ENCODE measurements at places on chromosomes 4 and X. TPM values are rescaled to one million over a fixed set of nuclear protein-coding genes. Genes with fewer than 3 reads are reported as not detected.

Gene ATOH1
- total RNA-seq = not detected

GRCh38 chr4:30792601-30793000 is 72.4 kb downstream of the PCDH7 start:
- no peak for DNase-seq

GRCh38 chr4:14827111-14827510 is 175.2 kb upstream of the CPEB2 start:
- no peak for DNase-seq

Gene SLC10A4
- not detected for total RNA-seq

- DNase-seq = no peak
Observed at GRCh38 chr4:107006218-107006617, 29.9 kb downstream of the DKK2 start.

DNA sequence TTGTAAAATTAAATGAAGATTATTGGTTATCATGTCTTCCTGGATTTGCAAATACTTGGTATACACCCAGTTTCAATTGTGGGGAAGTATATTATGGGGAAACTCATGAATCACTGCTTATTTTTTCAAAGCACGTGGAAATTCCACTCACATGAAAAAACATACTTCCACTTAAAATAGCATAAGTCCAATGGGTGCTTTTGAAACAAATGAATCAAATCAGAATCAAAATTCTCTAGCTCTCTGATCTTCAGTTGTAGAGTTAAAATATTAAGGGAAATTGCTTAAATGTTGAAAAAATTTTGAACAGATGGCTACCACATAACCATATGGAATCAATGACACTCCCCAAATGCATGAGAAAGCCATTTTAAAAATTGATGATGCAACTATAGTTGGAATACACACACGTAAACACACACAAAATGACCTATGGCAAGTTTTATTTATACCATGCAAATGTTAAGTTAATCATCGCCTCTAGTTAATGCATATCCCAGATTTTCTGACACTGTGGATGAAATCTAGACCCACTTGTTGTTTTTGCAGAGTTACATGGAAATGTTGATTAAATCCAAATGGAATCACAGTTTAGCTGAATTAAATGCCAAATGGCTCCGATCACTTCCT is 93.2 kb downstream of the ARSF start:
- DNase-seq = no peak

Gene FMR1NB
- total RNA-seq = not detected

DNA sequence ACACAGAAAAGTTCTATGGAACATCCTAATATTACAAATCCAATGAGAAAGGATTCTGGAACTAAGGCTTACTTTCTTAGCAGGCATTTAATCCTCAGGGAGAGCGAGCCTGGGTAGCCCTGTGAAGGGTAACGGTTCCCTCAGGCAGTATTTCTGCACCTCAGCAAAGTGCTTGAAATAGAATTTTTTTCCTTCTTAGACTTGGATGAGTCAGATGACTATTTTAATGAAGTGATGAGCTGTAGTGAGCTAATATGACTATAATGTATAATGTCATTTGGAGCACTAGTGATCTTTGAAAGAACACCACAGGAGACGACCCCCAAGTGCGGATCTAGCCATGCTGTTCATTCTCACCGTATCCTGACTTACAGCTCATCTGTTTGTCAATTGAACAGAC is 493.0 kb upstream of the FAM241A start:
- DNase-seq = no peak

GRCh38 chrX:1453395-1453783 is 680 bp upstream of the ASMTL start:
- peak; percentile 84 for DNase-seq

DNA sequence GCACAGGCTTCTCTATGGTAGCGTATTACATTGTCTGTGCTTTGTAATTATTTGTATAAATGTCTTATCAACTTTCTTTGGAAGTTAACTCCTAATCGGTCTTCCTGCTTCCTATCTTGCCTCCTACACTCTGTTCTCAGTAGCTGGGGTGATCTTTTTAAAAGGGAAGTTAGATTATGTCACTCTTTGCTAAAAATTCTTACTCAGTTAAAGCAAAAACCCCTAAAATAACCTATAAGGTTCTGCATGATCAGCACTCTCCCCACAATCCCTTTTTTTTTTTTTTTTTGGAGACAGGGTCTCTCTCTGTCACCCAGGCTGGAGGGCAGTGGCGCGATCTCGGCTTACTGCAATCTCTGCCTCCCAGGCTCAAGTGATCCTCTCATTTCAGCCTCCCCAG is 2.6 kb upstream of the PRPS1 start:
- DNase-seq = no peak

GRCh38 chr4:154583677-154584076 is 6.9 kb downstream of the FGA start:
- DNase-seq = no peak

DNA sequence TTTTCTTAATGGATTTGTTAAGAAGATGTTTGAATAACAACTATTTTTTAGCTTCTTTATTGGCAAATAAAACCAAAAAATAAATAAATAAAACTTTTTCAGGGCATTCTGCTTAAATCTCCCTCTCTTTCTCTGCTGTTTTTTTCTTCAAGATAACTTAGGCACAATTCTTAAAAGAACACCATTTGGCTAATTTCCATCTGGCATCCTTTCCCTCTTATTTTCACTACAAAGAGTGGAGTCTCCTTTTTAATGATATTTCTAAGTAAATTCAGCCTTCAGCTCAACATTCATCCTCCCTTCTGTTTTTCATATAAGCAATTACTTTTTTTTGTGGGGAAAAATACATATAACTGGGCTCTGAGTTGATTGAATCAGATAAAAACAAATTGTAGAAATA is 88.1 kb downstream of the PCDH7 start:
- DNase-seq = no peak

Gene ARMCX1
- total RNA-seq = 2.1 TPM

DNA sequence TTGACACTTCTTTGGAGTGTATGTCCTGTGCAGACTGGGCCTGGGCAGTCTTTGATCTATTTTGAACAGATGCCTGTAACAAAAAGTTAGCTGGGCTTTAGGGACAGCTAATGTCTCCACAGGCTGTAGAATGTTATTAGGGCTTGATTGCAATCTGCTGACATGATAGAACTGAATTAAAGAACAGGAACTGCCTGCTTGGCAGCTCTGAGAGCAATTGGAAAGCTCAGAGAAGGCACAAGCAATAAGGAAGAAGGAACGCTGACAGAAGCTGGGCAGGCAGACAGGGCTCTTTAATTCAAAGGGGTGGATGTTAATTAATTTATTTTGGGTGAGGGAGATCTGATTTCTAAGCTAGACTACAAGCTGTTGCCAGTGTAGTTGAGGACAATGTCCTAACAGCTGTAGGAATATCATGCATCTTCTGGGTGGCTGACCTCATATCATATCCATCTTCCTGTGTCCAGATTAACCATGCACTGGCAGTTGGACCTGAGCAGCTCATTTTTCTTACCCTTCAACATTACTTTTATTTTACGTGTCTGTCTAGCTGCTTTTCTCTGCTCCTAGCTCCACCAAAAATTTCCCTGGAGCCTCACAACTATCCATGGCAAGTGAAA is 20.7 kb upstream of the GRXCR1 start:
- no peak for DNase-seq

GRCh38 chr4:92307181-92307580 is 3.4 kb downstream of the GRID2 start:
- no peak for DNase-seq

- DNase-seq = no peak
Observed at GRCh38 chr4:122749704-122750454, 17.4 kb downstream of the BBS12 start.

Gene MAOA
- total RNA-seq = 22.5 TPM

Gene ZGRF1
- 22.9 TPM for total RNA-seq

DNA sequence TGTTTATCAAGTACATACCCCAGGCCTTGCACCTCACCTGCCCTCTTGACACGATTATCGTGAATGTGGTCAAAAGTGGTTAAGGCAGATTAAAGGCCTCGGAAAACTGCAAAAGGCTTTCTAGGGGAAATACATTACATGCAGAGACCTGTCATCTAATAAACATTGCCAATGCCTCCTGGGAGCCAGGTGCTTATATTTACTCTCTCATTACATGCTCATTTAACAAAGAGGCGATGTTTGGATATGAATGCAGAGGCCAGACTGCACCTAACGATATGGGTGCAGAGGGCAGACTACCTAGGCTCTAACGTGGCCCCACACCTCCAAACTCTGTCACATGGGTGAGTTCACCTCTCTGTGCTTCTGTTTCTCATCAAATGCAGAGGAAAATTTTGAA is 14.5 kb downstream of the CRMP1 start:
- DNase-seq = no peak

GRCh38 chr4:99817309-99817890 is 773 bp downstream of the DAPP1 start:
- no peak for DNase-seq

DNA sequence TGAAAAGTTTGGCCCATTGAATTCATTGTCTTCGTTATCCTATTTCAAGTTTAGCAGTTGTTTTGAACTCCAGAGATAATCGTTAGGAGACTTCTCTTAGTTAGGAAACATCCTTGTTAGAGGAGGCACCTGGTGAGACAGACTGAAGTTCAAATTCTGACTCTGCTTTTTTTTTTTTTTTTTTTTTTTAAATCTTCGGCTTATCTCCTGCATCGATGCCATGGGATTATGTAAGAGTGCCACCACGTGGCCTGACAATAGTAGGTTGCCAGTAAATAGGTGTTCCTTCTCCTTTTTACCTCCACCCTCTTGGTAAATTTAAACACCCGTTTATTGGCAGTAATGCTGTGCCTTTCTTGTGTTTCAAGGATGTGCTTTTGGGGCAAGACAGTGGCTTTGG is 149.3 kb downstream of the SOWAHB start:
- DNase-seq = no peak

Gene CD40LG
- total RNA-seq = 9.2 TPM

- no peak for DNase-seq
Observed at GRCh38 chr4:184845367-184846021, 19.7 kb upstream of the ACSL1 start.

DNA sequence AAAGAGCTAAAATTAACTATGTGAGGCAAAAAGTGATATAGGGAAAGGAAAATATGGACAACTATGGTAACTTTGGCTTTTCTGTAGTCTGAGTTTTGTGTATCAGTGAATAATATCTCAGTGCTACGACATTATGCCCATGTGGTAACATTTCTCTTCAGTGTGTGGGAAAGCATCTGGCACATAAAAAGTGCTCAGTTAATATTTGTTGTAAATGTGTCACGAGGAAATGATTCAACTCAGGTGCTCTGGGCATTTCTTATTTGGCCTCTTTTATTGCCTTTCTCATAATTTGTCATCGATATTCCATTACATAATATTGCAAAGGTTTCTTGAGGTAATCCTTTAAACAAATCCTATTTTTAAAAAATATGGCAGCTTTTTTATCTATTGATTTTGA is 17.6 kb downstream of the OFD1 start:
- DNase-seq = no peak

DNA sequence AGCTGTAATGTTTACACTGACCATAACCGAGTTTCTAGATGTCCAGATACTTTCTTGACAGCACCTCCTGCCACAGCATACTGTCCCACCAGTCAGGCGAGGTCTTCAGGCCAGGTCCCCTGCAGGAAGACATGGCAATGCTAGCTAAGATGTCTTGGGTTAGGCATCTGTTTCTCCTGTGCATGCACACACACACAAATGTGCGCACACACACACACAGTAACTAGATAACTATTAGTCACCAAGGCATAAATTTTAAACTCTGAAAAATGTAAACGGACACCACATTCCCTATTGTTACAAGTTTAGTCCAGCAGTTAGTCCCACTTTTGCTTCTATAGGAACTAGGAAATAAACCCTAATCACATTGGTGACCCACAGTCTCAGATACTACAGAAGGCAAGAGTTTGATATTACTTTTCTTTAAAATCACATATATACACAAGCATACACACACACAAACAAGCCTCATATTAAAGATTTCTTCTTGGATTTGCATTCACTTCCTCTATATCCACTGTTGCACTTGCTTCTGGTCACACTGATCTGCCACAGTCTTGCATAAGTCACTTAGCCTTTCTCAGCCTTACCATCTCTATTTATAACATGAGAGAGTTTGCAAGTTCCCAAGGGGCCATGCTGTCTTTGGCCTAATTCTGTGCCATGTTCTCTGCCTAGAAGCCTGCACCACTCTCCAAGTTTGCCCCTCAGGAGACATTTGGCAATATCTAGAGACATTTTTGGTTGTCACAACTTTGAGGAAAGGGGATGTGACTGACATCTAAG is 32.2 kb downstream of the IL21 start:
- no peak for DNase-seq

DNA sequence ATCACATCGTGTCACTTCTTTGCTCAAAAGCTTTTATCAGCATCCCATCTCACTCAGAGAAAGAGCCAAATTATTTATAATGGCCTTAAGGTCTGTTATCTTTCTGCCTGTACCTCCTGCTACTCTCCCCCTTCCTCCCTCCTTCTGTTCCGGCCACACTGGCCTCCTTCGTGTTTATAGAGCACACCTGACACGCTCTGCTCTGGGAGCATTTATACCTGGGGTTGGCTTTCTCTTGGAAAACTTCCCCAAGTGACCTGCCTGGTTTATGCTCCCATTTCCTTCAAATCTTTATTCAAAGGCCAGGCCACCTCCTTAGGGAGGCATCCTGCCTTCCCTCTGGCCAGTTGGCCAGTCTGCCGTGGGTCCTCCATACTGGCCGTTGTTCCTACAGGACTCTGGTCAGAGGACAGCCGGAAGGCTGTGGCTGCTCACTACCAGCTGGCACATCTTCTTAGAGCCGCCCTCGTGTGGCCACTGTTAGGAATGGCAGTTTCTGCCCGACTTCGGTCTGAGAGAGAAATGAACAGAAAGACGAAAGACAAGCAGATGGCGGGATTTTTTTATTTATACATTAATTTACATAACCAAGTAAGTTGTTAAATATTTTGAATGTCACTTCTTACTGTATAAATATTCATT is 80.2 kb upstream of the CBLL2 start:
- peak; percentile 57 for DNase-seq

Gene ITM2A
- total RNA-seq = 106 TPM

- DNase-seq = no peak
Observed at GRCh38 chrX:93538575-93538974, 134.8 kb downstream of the NAP1L3 start.

GRCh38 chr4:86586626-86587380 is 7.3 kb upstream of the PTPN13 start:
- DNase-seq = no peak

DNA sequence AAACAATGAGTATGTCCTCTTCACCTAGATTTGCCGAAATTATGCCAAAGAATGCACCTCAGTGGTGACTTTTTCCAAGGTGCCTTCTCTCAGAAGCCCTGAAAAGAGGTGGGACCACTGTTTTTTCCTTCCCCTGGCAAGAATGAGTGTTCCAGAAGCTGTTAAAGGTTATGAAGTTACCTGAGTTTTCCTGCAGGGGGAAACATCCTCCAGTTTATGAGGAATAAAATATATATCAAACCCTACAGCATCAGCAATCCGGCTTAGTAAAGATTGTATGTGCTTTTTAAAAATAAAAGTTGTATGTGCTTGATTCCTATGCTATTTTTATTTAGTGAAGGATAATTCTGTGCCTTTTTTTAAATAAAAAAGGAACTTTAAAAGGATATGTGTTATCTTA is 73.3 kb downstream of the RBM46 start:
- DNase-seq = no peak

- DNase-seq = peak; percentile 40
Observed at GRCh38 chr4:118772081-118772766, 63.7 kb downstream of the SEC24D start.

Gene MUC7
- total RNA-seq = not detected

GRCh38 chr4:76059750-76060149 is 14.8 kb upstream of the ART3 start:
- no peak for DNase-seq

- no peak for DNase-seq
Observed at GRCh38 chr4:20022471-20022870, 229.2 kb upstream of the SLIT2 start.

Gene NKX3-2
- total RNA-seq = not detected

Gene KLB
- not detected for total RNA-seq

All from CD8-positive, alpha-beta memory T cell (primary cell).